Aorta (tissue), 5 donors: ENCODE measurements at places on chromosomes 7 and 10. TPM values are rescaled to one million over a fixed set of nuclear protein-coding genes. Genes with fewer than 3 reads are reported as not detected.
A peak's percentile ranks its signal among the peaks of the same experiment; 100 is the strongest.

CALHM2 gene
- 52.8 TPM for total RNA-seq

- DNase-seq, result no peak
Measured at GRCh38 chr7:104366390-104366789, 38.0 kb downstream of the LHFPL3 start.

MMP21 gene
- 0.33 TPM for total RNA-seq

DNA sequence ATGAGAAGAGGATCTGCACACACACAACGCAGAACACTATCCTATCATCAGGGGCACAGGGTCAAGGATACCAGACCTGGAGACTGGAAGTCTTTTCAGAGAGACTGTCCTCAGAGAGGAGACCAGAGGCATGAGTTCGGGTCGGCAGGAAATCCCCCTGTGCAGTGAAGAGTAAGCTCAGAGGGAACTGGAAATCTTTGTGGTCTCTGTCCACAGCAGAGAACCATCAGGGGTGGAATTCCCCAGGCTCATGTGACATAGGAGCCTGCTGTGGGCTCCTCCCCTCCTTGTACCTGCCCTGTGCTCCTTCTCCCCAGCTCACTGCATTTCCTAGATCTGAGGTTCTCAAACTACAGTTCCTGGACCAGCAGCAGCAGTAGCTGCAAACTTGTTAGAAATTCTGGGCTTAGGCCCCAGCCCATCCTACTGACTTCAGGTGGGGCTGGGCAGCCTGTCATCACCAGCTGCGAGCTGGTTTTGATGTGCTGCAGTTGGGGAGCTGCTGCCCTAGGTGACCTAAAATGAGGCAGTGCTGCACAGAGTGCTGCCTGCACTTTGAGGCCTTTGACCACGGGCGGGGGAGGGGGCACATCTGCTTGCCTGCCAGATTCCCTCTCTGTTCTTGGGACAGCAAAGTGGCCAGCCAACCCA is 2.4 kb downstream of the ZMIZ2 start:
- no peak for DNase-seq

DNA sequence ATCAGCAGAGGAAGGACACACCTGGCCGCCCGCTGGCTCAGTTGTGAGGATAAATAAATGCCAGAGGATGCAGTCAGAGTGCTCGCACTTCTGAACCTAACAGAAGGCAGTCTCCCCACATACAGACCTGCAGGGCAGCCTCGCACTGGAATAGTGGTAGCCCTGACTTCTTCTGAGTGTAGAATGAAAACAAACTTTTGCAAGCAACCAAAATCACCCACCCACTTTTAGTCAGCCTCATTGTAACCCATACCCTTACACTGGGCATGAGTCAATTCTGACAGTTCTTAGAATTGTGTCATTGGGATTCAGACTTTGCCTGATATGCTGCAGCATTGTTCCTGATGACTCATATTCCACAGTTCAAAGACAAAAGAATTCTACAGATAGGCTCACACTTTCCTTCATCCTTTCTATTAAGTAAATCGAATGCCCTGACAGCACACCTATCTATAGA is 167.0 kb upstream of the CDK1 start:
- DNase-seq, result no peak

DNA sequence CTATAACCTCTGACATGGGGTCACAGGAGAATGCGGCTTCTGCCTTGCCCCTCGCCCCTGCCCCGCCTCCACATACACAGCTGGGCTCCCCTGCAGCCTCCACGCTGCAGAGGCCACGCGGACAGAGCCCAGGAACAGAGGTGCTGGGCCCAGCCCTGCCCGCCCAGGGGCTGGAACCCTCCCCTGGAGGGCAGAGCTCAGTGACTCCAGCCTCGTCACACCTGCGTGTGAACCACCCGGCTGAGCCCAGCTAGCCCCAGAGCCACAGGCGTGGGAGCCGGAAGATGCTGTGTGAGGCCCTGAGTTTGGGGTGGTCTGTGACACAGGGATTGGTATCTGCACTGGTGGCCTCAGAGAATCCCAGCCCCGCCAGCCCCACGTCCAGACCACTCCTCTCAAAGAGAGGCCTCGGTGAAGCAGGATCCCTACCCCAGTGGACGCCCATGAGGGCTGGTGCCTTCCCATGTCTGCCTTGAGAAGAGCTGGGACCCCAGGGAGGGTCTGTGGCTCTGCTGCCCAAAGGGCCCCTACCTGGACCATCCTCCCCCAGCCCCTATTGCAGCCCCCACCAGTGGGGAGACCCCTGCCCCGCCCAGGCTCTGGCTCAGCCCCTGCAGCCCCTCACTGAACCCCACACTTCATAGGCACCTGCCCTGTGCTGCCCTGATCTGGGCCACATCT is 8.1 kb upstream of the ADAP1 start:
- DNase-seq, result peak; percentile 71

GRCh38 chr10:129207297-129207696 is 259.7 kb upstream of the MGMT start:
- DNase-seq, result no peak

DNA sequence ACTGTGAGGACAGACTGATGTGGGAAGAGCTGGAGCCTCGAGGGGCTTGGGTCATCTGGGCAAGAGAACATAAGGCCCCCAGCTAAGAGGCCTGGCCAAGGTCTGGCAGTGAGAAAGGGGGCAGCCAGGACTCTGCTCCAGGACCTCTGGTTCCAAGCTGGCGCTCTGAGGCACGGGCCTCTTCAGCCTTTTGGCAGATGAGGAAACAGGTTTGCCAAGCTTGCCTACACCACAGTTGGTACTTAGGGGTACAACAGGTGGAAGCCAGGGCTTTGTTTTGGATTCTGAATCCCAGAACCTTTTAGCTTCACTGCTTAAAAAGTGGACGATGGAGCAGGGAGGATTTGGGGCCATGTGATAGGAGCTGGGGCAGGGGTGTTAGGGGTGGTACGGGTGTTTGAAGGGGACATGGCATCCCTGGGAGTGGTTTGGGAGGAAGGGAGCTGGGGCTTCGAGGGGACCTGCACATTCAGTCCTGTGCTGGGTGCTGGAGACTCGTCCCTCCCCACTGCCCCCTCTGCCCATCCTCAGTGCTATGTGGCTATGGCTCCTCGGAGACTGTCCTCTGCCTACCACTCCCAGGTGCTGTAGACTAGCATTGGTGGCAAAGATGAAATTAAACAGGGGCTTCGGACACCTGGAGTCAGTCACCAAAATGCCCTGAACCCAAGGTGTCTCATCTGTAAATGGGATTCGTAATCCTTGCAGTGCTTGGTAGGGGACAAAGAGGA is 30.3 kb downstream of the ZNF775 start:
- DNase-seq, result no peak

- DNase-seq, result no peak
Measured at GRCh38 chr7:44572771-44573170, 937 bp downstream of the DDX56 start.

- no peak for DNase-seq
Measured at GRCh38 chr10:96360766-96361165, 2.0 kb upstream of the OPALIN start.

DNA sequence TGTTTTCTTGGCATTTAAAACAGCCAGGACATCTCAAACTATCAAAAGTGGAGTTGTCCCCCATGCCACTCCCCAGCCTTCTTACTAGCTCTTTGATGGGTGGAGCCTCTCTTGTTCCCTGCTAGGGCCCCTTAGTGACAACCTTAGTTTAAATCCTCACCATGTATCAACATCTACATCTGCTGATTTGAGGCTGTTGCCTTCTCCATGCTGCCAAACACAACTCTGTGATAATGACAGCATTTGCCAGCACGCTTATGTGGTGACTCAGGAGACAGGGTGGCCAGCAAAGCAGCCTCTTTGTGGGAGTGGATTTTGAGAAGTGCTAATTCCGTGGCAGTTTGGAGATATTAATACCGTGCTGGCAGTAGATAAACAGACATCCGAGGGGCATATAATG is 145.4 kb downstream of the LRRC4 start:
- no peak for DNase-seq

DYNC1I1 gene
- total RNA-seq, result 11.0 TPM
